ENCODE measurements at places on chromosomes 16 and 17. TPM values are rescaled to one million over a fixed set of nuclear protein-coding genes. Genes with fewer than 3 reads are reported as not detected.

GRCh38 chr17:9979463-9979995, 74.5 kb upstream of the RCVRN start:
- DNase-seq: no peak

GRCh38 chr17:49703557-49704277, 4.0 kb downstream of the SLC35B1 start:
- no peak for DNase-seq

GRCh38 chr16:85029408-85029784, 1.8 kb downstream of the KIAA0513 start:
- no peak for DNase-seq

DNA sequence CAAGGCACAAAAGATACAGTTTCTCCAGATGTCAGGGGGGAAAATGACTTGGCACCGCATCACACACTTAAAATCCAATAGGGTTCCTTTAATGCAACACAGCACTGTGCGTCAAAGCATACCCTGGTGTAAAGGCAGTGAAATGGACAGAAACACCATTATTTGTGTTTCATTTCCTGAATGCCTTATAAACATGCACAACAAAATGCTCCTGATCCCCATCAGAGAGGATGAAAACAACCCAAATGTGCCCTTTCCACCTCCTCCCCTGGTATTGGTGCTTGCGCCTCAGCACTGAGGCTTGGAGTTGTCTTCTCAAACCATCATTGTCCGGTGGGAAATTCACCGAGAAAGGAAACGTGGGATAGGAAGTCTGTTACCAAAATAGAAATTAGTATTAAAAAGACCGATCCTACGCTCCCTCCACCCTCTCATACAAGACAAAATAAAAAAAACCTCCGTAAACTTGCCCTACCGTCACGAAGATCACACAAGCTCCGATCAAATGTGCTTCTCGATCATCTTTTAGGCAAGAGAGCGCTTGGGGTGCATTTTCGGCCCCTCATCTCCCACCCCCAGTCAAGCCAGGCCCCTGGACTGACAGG, 722 bp downstream of the CDC27 start:
- DNase-seq: no peak

GRCh38 chr17:55563363-55563762, 52.1 kb upstream of the SMIM36 start:
- no peak for DNase-seq

GRCh38 chr16:1414532-1415260, at the start of gene UNKL:
Gene UNKL (minus strand): TSS chr16:1414704. CDS start chr16:1414691, 13 bp downstream.
- DNase-seq: no peak

RGS11 gene
- 1.0 TPM for polyA plus RNA-seq

ADGRG3 gene
- 0.16 TPM for polyA plus RNA-seq

NACA2 gene
- polyA plus RNA-seq: 2.9 TPM
